Caco-2 (cell line): ENCODE measurements at places on chromosomes 5 and 9. TPM values are rescaled to one million over a fixed set of nuclear protein-coding genes. Genes with fewer than 3 reads are reported as not detected.
A peak's percentile ranks its signal among the peaks of the same experiment; 100 is the strongest.

- H3K4me1 ChIP-seq = peaks cover 72% of the 10 kb centered on the region
- no peaks in the 10 kb centered on the region for H3K36me3 ChIP-seq
- peak overlapping the region; percentile 89 for H3K27ac ChIP-seq
- H3K4me3 ChIP-seq = no peak overlapping the region
Measured at GRCh38 chr9:107243742-107244141, 39.3 kb upstream of the RAD23B start.

DNA sequence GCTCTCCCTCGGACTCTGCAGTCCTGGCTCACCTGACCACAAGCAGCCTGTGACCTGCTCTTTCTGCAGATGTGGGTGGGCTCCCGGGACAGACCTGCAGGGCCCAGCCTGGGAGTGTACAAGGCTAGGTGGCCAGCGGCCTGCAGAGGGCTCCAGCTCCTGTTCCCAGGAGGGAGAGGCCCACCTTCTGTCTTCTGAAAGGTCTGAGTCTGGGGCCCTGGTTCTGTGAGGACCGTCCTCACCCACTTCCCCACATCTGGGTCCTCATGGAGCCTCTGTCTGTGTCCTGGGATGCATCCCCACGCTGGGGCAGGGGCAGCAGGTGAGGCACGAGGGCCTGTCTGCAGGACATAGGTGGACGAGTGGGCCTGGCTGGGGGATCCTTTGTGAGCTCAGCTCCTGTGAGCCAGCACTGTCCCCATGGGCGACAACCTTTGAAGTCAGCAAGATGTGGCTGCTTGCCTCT lies 43.7 kb downstream of the PHF2 start:
- H3K27me3 ChIP-seq = no peaks in the 10 kb centered on the region
- no peak overlapping the region for H3K27ac ChIP-seq
- no peak overlapping the region for H3K4me3 ChIP-seq
- DNase-seq = no peak

GRCh38 chr9:71909887-71910649 lies 925 bp downstream of the ABHD17B start:
- H3K36me3 ChIP-seq = no peaks in the 10 kb centered on the region
- H3K4me3 ChIP-seq = peak overlapping the region; percentile 57
- H3K27me3 ChIP-seq = no peaks in the 10 kb centered on the region
- H3K4me1 ChIP-seq = no peaks in the 10 kb centered on the region

DNA sequence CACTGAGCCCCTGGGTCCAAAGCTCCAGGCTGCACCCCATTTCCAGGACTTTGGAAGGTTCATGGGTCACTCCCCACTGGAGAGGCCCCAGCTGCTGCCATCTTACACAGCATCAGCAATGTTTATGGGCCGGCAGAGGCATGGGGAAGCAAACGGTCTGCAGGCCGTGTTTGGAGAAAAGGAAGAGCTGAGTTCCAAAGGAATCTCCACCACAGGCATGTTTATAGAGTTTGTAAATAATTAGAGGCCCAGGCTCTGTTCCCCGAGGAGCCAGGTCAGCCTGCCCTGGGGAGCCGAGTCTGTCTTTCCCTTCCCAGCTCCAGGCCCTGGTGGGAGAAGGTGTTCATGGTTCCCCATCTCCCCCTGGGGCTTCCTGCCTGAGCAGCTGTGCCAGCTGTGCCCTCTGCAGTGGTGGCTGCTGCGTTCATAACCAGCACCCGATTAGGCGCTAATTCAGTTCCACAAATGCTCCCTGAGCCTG lies 64.8 kb downstream of the COL27A1 start:
- no peaks in the 10 kb centered on the region for H3K27me3 ChIP-seq
- no peak overlapping the region for H3K4me3 ChIP-seq
- DNase-seq = no peak
- H3K27ac ChIP-seq = no peak overlapping the region
- peaks cover 1% of the 10 kb centered on the region; the same call in 1 of the 2 replicates for H3K36me3 ChIP-seq

GRCh38 chr5:97554977-97555643 lies 372.1 kb upstream of the RIOK2 start:
- H3K36me3 ChIP-seq = no peaks in the 10 kb centered on the region
- H3K4me1 ChIP-seq = no peaks in the 10 kb centered on the region
- H3K27ac ChIP-seq = no peak overlapping the region
- H3K4me3 ChIP-seq = no peak overlapping the region

Gene NFIB
- total RNA-seq = 0.44 and 0.61 TPM in 2 replicates
